Activated T-cell treated with anti-CD3 and anti-CD28 coated beads, Interleukin-2, amount 50 U/mL, for 48 hours (primary cell): ENCODE measurements at places on chromosomes 12 and 14.

GRCh38 chr12:57782243-57782607 is 362 bp upstream of the TSFM start:
- no peak for DNase-seq

GRCh38 chr12:56288705-56289387 is 11.3 kb downstream of the CS start:
- no peak for DNase-seq

DNA sequence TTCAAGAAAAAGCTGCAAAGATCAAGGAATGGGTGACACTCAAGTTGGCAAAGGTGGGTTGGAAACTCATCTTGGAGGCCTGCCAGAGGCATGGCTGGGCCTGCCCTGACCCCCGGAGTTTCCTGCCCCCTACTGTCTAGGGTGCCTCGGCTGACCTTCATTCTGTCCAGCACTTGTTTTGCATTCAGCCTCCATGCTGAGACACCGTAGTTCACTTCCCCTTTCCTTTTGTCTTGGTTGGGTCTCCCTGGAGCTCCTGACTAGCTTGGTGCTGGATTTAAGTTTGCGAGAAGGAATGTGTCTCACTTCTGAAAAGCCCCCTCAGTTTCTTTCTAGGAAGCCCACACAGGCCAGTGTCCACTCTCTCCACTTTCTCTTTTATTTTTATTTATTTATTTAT is 26.5 kb downstream of the PLEKHH1 start:
- DNase-seq = no peak

- DNase-seq = no peak
These were observed 155.1 kb downstream of the KIF21A start for GRCh38 chr12:39287817-39288216.

- DNase-seq = no peak
These were observed 153.4 kb upstream of the PDZRN4 start for GRCh38 chr12:41034686-41035085.

- peak; percentile 72 for DNase-seq
These were observed 304.8 kb upstream of the OR4E1 start for GRCh38 chr14:21978184-21978998.

GRCh38 chr12:108699955-108700563 is 31.3 kb downstream of the CORO1C start:
- no peak for DNase-seq

DNA sequence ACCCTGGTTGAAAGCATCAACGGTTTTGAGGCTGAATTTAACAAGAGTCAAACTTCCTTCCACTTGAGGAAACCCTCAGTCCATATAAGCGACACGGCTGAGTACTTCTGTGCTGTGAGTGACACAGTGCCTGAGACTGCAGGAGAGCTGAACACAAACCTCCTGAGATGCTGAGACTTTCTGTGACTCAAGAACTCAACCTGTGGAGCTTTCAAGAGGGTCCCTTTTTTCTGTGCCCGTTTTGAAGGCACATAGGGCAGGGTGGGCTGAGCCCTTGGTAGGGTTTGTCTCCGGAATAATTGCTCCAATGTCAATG is 305.3 kb upstream of the OR4E1 start:
- DNase-seq = no peak

GRCh38 chr12:100266585-100266834 is 369 bp downstream of the DEPDC4 start:
- DNase-seq = no peak

DNA sequence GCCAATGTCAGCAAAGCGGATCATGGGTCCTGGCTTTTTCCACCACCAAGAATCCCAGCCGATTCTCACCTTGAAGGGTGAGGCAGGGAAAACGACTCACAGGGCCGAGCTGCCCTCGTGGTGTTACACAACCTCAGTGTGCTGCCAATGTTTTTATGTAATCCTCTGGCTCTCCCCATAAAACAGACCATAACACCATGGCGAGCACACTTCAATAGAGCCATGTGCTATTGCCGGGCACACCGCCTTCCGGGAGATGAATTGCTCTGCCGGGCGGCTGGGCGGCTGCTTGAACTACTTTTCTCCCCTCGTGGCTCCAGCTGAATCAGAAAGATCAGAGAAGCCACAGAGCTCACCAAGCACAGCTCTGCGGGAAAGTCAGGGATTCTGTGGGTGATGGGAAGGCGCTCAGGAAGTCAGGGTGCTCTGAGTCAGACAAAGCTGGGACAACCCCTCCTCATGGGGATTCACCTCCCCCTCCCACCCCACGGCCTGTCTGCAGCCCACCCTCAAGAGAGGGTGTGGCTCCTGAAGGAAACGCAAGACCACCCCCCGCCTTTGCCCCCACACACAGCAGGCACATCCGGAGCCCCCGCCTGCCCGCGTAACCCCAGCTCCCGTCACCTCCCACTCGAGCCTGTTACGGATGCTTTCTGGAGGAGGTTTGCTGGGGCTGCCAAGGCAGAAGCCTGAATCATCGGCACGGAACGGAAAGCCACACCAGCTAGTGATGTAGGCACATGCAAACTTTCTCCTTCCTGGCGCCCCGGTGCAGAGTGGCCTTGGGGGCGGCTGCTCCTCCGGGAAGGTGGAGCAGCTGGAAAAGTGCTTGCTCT is 1.8 kb downstream of the GALNT9 start:
- DNase-seq = peak; percentile 79

DNA sequence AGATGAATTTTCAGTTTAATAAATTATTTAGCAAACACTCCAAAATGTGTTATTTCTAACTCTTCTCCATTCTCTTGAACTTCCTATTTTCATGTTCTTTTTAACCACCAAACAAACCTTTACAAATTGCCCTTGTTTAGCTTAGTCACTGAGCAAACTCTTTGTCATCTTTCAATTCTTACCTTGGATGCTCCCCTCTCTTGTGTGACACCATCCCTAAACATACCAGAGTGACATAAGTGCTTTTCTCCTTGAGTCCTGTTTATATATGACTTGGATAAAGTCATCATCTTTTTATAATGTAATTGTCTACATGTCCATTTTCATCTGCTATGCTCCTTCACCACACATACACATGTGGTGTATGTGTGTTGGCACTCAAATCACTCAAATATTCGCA is 3.4 kb upstream of the TMEM19 start:
- DNase-seq = no peak

- no peak for DNase-seq
These were observed 30.7 kb downstream of the GOLGA3 start for GRCh38 chr12:132797820-132798570.

DNA sequence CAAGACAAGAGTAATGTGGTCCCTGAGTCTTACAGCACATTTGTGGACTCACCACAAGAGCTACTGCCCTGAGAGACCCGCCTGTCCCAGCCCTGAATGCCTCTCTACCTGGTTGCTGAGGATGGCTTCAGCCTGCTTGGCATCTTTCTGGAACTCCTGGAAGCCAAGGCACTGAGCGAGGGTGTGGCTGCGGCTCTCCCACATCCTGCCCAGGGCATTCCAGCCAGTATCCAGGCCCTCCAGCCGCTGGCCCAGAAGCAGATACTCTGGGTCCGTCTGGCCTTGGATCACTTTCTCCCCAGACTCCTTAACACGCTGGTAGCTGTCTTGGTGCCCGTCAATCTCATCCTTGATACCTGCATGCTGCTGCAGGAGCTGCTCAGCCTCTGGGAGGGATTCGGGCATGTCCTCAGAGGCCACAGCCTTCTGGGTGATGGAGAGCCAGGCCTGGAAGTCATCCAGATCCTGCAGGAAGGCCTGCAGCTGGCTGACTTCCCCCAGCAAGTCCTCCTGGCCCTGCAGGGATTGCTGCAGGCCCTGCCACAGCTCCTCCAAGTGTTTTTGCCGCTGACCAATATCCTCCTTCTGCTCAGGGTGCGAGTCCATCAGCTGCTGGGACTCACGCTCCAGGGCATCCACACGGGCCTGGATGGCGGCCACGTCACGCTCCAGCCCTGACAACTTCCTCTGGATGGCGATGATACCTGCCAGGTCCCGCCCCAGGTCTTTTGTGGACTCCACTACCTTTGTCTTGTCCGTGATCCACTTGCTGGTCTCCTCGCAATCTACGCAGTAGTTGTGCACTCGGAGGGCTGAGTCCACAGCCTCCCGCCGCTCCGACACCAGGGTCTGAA is 82.3 kb downstream of the PLEKHG3 start:
- DNase-seq = no peak

GRCh38 chr12:45730084-45730347 is 510 bp downstream of the ARID2 start:
- DNase-seq = no peak

DNA sequence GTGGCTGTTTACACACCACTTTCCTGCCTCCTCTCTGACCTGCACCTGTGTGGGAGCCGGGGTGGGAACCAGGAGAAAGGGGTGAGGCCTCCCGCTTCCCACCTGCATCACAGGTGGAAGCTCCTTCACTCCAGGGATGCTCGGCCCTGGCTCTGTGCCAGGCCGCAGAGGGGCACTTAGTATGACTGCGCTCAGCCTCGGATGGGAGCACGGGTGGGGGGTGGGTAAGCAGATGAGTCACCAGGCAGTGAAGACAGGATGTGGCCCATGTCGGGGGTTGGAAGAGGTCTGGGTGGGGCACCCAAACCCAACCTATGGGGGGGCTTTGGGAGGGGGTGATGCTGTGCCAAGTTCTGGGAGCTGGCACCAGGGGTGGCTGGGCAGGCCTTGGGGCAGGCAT is 7.4 kb upstream of the CYP46A1 start:
- DNase-seq = no peak

DNA sequence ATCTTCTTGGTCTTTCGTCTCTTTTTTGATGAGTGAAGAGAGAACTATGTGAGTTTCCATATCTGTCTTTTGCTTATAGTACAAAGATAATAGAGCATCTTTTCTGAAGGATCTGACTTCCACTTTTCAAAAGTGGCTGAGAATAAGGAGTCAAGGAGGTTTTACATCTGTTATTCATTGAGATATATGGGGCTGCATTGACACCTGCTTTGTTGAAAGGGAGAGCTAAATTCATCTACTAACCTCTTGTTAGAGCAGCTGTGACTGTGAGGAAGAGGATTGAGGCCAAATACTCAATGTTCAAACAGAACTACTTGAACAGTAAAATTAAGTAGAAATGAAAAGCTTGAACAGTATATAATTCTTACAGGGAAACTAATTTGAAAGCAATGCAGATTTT is 130.2 kb upstream of the ATP2B1 start:
- no peak for DNase-seq

- no peak for DNase-seq
These were observed 38.6 kb downstream of the CCDC85C start for GRCh38 chr14:99565383-99565782.

DNA sequence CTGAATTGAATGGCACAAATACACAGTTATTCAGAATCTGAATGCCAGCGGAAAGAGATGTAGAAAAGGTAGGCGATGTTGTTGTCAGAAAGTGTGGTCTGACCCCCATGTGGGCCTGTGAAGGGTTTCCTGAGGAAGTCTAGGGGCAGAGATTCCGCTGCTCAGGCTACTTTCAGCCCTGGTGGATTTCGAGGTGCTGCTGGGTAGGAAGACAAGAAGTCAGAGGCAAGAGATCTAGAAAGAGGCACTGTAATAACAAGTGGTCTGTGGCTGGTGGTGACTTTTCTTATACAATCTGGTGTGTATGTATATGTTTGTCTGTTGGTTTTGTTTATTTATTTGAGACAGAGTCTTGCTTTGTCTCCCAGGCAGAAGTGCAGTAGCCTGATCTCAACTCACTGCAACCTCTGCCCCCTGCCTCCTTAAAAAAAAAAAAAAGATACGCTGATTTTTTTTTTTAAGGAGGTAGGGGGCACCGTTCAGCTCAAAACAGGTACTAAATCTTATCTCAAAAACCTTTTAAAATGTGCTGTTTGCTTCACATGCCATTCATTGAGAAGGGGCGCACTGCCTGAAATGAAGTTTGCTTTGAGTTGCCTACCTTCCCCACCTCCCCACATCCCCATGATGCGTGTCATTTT is 27.1 kb upstream of the MANSC4 start:
- DNase-seq = no peak

- DNase-seq = no peak
These were observed 3.9 kb upstream of the B4GALNT3 start for GRCh38 chr12:455821-456220.

DNA sequence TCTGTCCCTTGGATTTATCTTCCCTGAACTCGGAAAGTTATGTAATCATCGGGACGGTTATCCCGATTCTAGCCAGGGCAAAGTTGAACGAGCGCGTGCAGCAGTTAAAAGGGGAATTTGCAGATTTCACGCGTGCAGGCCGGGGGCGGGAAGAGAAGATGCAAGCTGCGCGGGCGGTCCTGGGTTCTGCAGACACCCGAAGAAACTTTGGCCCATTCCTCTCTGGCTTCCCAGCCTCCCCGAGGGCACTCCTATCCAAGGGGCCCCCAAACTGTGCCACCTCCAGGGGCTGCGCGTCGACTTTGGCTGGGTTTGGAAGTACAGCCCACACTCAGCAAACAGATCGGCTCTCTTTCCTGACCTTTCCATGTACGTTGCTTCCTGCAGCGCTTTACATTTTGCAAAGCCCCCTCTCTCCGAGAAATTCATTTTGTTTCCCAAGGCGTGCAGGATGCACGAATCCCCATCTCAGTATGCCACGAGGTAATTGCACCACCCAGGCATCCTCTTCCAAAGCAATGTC is 941 bp upstream of the PPP1CC start:
- no peak for DNase-seq

DNA sequence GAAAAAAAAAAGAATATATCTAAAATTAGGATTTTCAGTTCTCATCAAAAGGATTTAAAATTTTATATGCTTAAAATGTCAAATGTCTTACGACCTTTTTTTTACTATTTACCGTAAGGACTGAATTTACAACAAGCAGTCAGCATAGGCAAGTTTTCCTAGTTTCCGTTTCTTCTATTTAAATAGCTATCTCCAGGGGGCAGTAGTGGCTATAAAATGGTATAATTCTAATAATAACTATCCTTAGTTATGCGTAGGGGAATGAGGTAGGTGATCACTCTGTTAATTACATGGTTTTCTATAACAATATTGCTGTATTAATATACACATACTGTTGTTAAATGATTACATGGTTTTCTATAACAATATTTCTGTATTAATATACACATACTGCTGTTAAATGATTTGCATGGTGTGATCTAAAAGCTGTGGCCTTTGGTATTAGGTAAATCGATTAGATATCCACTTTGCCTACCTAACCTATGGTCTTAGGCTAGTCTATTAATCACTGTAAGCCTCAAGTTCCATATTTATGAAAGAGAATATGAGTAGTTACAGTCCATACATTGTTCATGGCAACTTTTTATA is 217.7 kb upstream of the PDZRN4 start:
- no peak for DNase-seq

GRCh38 chr12:26857465-26858176 is 24.6 kb upstream of the ITPR2 start:
- no peak for DNase-seq
